ENCODE measurements at places on chromosomes 5 and 9.

DNA sequence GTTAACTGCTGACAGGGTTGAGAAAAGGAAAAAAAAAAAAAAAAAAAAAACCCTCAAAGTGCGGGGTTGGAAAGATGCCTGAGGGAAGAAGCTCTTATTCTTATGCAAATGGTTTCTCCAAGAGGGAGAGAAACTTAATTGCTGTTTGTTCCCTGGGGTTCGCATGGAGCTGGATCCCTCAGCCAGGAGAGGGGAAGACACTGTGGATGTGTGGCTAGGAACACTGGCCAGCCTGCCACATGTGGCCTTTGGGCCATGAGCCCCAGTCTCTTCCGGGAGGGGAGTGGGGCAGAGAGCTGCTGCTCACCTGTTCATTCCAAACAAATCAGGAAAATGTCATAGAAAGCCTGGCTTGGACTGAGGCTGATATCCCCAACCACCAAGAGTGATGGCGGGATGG, 9.4 kb upstream of the SCGB3A2 start:
- DNase-seq = no peak

GRCh38 chr9:128242124-128242523, 33.7 kb downstream of the GOLGA2 start:
- DNase-seq = no peak

DNA sequence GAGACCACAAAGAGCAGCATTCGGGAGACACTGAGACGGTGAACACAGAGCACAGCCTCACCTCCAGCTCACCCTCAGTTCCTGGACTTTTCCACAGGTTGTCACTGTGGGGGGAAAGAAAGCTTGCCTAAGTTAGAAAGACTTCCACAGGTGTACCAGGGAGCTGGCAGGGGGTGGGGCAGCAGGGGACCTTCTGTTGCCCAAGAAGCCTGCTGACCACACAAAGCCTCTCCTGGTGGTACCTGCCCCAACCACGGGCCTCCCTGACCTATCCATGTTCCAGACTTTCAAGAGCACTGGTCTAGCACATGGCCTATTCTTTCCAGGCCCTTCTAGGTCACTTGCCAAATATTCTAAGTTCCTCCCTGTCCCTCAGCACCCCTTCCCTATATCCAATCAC, 550.8 kb downstream of the BNC2 start:
- no peak for DNase-seq

- DNase-seq = no peak
Measured at GRCh38 chr9:17291766-17292165, 156.9 kb downstream of the CNTLN start.

- DNase-seq = no peak
Measured at GRCh38 chr9:90552317-90552716, 90.3 kb downstream of the DIRAS2 start.

DNA sequence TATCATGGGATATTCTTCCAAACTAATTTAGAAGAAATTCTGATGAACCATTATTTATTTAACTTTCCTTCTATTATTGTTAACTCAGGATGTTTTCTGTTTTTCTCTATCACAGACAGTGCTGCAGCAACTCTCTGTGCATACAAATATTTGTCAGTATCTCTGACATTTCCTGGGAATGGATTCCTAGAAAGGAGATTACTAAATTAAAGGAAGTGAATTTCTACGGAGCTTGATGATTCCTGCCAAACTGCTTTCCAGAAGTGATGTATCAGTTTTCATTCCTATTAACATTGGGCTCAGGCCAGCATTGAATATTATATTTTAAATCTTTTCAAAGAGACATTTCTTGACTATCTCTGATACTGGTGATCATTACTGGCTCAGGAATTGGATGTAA, 26.0 kb upstream of the MAST4 start:
- DNase-seq = no peak

- DNase-seq = no peak
Measured at GRCh38 chr9:64773491-64773931, 511.5 kb downstream of the FOXD4L5 start.

DNA sequence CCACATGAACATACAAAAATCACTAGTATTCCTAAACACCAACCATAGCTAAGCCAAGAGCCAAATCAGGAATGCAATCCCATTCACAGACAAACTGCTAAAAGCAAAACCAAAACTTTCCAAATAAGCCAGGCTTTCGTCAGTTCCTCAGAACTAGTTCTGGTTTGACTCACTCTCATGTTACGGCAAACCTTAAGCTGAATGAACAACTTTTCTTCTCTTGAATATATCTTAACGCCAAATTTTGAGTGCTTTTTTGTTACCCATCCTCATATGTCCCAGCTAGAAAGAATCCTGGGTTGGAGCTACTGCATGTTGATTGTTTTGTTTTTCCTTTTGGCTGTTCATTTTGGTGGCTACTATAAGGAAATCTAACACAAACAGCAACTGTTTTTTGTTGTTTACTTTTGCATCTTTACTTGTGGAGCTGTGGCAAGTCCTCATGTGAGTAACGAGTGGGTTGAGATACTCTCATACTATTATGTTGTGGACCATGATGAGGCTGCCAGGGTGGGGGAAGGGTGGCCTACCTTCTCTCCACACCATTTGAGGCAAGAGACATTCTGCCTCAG, at the start of gene PDCD1LG2:
PDCD1LG2 (plus strand) TSS at position 172 of the 572 bp plus-strand sequence. CDS start 12,016 bp downstream, outside the sequence.
- no peak for DNase-seq

DNA sequence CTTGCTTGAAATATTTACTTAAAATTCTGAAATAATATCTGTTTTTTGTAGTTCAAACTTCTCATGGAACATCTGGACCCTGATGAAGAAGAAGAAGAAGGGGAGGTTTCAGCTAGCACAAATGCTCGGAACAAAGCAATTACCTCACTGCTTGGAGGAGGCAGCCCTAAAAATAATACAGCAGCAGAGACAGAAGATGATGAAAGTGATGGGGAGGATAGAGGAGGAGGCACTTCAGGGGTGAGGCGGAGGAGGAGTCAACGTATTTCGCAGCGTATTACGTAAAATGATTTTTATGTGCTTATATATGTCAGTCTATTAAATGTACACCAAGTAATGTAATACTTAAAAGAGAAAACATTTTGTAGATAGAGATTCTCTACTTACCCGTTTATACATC, 185.4 kb downstream of the CPLANE1 start:
- DNase-seq = no peak

DNA sequence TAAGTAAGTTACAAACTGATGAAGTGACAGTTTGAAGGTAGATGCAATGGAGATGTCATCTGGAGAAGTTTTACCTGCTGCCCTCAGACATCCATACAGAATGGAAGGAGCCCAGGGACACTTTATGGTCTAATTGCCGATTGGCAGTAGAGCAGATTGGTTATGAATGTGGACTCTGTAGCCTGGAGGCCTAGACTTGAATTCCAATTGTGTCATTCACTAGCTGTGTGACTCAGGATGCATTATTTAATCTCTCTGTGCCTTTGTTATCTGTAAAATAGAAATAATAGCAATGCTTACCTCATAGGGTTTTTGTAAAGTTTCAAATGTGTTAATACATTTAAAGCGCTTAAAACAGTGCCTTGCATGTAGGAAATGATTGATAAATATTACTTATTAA, 5.2 kb upstream of the TCERG1 start:
- DNase-seq = no peak

DNA sequence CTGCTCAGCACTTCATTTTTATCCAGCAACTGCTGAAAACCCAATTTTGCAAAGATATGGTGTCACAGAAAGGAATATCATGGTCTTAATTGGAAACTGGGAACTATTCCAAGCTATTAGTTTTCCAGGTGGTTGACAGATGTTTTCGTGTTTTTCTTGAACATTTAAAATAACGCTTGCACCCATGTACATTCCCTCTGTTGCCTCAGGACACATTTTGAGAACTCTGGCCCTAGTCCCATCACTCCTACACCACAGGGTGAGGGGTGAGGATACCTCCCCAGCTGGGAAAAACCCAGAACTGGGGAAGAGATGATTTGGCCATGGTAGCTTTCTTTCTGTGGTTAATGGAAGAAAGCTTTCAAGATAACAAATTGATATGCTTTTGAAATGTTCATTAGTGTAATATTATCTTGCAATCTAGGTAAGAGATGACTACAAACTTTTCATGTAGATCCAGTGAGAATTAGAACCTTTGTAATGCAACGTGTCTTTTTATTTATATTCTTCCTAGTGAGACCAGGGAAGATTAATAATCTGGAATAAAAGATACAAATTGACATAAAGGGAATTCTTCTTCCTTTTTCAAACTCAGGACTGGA, 627.0 kb downstream of the RAB3C start:
- DNase-seq = no peak

DNA sequence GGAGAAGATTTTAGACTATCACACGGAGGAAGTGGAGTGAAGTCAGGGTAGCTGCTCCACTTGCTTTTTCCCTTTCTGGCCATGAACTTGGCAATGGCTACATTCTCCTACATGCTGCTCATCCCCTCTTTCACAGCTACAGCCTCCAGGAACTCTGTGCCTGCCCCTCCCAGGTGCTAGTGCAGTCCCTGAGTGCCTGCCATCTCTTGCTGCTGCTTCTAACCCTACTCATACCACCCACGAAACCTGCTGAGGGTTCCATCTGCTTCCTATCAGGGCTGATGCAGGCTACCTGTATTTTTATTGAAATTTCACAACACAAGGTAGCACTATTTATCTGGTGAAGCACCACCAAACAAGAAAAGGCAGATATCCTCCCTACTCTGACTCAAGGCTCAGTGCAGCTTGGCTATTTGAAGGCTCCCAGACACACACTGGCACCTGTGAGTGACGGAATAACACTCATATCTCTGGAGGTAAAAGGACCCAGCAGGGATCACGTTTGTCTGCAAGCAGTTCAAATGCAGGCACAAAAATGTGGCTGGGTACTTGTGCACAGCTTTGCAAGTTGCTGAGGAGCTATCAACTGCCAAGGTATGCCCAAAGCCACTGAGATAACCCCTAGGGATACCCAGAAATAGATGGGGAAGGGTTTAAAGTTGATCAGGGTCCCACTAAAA, 51.6 kb downstream of the MARCHF11 start:
- DNase-seq = no peak

DNA sequence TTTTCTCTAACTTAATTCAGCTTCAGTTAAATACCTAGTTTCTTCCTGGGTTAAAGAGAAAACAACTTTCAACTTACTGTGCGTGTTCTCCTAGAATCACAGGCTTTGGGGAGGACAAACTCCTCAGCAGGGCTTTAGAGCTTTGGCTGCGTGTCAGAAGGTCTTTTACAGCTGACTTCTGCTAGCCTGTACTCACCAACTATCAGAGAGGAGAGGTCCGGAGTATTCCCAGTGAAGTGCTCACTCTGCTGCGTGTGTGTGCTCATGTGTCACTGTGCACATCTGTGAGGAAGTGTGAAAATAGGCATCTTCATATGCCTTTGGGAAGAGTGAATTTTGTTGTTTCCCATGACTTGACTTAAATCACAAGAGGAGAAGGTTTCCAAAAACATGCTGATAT, 423.2 kb upstream of the SGCD start:
- no peak for DNase-seq

GRCh38 chr9:137305060-137305797, 3.2 kb upstream of the NRARP start:
- peak; percentile 42 for DNase-seq

DNA sequence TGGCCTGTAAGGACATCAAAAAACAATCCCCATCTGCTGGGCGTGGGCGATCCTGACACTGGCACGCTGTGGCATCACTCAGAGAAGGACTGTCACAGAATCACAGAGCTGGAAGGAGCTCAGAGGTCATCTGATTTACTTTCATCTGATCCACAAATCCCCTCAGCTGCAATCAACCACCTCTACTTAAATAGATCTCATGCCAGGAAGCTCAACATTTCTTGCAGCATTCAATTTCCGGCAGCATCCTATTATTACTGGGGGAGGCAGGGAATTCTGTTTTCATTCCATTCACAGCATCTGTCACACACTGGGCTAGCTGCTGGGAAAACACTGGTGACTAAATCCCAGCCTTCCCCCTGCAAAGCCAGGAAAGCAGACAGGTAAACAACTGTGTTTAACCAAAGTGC, 38.3 kb downstream of the RETREG1 start:
- DNase-seq = no peak

DNA sequence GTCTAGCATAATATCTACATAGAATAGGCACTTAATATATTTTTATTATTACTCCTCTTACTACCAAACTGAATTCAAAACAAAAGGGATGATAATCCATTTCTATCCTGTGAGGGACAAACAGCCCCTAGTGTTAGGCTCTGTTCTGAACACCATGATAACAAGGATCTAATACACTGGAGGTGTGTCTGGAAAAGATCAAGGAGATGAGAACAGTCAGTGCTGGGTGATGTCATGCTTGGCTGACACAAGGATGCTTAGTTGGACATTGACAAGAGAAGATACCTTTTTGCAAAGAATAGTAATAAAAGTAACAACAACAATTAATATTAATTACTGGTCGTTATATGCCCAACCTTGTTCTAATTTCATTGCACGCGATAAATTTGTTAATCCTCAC, 458.7 kb downstream of the EBF1 start:
- no peak for DNase-seq

DNA sequence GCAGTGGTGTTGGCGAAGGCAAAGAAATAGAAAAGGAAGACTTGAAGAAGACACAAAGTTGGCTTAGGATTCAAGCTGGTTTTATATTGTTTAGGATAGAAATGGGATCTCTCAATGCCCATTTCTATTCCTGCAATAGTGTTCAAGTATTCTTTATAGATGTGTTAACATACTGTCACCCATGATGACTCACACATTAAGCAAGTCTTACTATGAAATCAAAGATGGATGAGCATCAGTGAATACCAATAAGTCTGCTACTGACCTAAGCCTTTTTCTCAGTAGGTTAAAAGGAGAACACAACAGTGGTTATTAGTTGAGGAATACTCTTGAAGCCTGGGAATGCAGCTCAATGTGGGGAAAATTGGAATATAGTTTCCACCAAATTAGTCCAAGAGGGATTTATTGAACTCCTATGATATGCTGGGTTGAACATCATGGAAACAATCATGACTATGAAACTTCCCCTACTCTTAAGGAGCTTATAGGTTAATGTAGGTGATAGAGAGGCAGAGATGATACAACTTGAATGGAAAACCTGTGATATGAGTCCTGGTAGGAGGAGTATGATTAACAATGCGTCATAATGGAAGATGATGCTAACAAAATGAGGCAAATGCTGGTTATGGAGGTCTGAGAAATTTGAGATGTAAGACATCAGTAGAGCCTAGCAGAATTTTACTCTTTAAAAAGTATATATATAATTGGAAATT, 417.1 kb upstream of the DAP start:
- no peak for DNase-seq

- DNase-seq = no peak
Measured at GRCh38 chr9:133086894-133087293, 25.1 kb downstream of the CEL start.

- DNase-seq = no peak
Measured at GRCh38 chr5:148791334-148791667, 35.1 kb upstream of the ADRB2 start.

GRCh38 chr5:163727028-163727427, 221.6 kb downstream of the MAT2B start:
- no peak for DNase-seq

- DNase-seq = no peak
Measured at GRCh38 chr9:1171546-1171945, 121.4 kb downstream of the DMRT2 start.
